ENCODE measurements at places on chromosomes 4 and X.
A peak's percentile ranks its signal among the peaks of the same experiment; 100 is the strongest.

DNA sequence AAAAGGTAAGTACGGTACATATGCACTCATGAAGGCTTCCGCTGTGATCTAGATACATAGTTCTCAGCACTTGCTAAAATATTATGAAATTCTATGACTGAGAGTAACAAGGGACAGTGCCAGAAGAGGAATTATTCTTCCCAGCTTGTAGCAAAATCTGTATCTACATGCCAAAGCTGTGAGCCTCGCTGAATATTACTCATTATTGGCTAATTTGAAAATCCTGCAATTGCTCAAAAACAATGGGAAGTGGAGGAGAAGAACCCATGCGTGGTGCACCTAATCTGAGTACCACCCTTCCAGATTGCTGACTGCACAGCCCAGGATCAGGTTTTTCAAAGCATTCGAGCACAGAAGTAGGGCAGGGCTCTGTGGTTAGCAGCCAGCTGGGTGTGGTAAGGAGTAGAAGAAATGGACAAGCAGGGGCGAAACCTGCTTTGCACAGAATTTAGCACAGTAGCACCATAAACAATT is 17.4 kb upstream of the PDCL2 start:
- no peak for DNase-seq

DNA sequence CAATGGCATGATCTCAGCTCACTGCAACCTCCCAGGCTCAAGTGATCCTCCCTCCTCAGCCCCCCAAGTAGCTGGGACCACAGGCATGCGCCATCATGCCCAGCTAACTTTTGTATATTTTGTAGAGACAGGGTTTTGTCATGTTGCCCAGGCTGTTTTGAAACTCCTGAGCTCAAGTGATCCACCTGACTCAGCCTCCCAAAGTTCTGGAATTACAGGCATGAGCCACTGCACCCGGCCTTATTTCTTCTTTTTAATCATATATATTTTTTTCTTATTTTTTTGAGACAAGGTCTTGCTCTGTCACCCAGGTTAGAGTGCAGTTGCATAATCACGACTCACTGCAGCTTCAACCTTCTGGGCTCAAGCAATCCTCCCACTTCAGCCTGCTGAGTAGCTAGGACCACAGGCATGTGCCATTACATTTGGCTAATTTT is 184.0 kb downstream of the TSPAN5 start:
- no peak for DNase-seq

GRCh38 chrX:3940000-3940610 is 226.7 kb upstream of the PRKX start:
- no peak for DNase-seq

DNA sequence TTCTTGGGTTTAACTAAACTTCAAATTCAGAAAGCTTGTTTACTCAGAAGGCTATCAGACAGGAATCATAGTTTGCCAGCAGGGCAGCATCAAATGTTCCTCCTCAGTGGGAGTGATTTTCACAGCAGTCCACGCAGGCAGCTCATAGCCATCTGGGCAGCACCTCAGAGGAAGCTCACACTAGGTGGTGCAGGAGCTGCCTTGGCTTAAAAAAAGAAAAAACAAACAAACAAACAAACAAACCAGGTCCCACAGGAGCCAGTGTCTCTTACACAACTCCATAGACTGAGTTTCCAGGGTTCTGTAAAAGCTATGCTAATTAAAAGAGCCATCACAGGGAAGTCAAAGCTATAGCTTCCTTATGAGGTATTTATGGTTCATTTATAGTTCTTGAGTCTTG is 10.5 kb upstream of the KLHL5 start:
- DNase-seq = no peak

GRCh38 chr4:115145393-115146160 is 32.2 kb upstream of the NDST4 start:
- DNase-seq = no peak

DNA sequence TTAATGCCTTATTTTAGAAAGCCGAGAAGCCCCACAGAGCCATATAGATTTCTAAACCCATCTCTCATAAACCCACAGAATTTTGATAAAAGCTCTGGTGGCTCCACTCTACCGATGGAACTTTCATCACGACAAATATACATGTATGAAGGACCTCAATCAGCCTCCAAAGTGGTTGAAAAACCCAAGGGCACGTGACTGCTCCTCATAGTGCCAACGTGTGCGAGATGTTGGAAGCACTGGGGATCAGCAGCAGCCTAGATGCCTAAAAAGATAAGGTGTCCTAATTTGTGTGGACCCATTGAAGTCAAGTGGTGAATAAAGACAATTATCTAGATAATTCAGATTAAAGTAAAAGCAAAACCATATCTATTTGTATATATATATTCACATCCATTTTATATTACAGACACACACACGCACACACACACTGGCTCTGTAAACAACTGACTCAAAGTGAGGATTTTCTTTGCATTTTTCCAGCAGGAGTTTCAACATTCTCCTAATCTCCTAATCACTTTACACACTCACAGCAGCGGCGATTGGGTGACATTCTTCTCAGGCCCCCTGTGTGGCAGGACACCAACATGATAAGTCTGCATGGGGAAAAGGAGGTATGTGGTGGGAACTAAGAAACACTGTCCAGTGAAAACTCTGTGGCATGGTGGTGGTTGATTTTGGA is 2.8 kb upstream of the PITX2 start:
- no peak for DNase-seq

GRCh38 chrX:99909946-99910345 is 500.1 kb downstream of the PCDH19 start:
- no peak for DNase-seq

GRCh38 chrX:112830540-112830939 is 10.1 kb downstream of the AMOT start:
- no peak for DNase-seq

- no peak for DNase-seq
Measured at GRCh38 chrX:107674480-107675364, 46.4 kb downstream of the PRPS1 start.

GRCh38 chr4:153345012-153345981 is 809 bp downstream of the MND1 start:
- peak; percentile 60 for DNase-seq

DNA sequence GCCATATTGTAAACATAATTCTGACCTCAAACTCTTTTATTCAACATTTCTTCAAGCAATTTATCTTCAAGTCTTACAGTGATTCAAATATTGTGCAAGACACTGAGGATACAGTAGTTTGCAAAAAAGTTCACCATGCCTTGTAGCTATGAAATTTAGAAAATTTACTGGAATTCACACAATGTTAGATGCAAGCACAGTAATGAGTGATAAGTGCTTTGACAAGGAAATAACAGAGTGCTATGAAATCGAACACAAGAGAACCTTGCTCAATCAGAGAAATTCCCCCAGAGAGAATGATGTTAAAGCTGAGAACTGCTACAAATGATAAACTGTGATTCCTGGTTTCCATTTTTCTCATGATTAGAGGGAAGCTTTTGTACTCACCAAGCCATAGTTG is 952.9 kb downstream of the FAT4 start:
- no peak for DNase-seq

DNA sequence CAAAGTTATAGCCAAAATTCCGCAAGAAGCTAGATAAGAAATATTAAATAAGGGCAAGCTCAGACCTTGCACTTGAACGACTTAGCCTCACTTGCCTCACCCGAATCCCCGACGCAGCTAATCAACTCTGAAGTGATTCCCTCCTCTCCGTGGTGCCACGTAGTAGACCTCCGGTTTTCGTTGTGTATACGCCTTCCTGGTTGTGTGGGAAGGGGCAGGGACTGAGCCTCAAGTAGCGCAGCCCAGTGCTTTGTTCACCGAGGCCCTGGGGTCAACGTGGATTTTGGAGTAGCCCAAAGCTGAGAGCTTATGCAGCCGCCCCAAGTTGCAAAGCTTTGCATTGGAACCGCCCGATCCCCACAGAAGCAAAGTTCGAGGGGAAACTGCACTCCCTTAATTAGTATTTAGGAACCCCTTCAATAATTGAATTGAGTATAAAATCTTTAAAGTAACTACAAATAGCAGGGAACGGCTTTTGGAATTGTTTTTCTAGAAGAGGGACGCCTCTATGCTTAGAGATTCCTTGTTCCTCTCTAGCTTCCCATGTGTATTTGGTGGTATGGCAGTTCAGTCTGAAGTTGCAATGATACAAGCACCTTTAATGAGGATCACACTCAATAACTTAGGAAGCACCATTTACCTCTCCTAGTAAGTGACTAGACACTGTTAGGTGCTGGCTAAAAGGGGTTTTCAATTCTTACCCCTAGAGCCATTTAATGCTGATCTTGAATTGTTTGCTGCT is 55.7 kb downstream of the LINC00632 start:
- no peak for DNase-seq
